Cardiac septum (tissue), 1 donor: ENCODE measurements at places on chromosomes 2 and 18.
A peak's percentile ranks its signal among the peaks of the same experiment; 100 is the strongest.

DNA sequence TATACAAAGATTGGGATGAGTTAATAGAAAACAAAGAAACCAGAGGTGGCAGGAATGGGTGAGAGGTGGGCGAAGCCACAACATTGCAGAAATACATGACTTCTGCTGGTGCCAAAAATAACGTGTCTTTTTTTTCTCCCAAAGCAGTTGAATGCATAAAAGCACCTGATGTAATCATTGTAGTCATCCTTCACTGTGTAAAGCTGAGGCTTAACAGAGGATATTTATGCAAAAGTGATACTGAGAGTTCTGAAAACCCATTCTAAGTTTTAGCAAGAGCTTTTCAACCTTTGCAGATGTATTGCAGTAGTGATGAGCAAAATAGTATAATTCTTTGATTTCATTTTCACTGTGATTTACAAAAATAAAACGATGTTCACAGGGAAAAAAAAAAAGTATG lies 173.0 kb downstream of the PTGR3 start:
- DNase-seq = no peak

DNA sequence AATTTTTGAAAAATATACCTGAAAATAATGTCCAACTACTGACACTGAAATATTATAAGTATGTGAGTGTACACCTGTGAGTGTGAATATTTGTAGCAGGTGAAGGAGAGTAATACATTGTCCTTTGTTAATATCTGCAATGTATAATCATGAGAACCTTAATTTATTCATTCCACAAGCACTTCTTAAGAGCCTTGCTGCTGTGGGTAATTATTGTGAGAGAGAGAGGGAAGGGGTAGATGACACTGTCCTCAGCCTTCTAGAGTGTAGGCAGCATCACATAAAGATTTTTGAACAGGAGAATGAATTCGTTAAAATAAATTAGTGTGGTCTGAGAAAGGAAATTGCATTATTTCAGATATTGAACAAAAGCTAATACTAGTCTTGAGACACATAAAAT lies 157.2 kb downstream of the MAP2 start:
- DNase-seq = no peak

GRCh38 chr2:7999683-8000476 lies 682.0 kb upstream of the ID2 start:
- no peak for DNase-seq

- DNase-seq = no peak
These were observed 105.4 kb downstream of the EPHA4 start for GRCh38 chr2:221466744-221467143.

DNA sequence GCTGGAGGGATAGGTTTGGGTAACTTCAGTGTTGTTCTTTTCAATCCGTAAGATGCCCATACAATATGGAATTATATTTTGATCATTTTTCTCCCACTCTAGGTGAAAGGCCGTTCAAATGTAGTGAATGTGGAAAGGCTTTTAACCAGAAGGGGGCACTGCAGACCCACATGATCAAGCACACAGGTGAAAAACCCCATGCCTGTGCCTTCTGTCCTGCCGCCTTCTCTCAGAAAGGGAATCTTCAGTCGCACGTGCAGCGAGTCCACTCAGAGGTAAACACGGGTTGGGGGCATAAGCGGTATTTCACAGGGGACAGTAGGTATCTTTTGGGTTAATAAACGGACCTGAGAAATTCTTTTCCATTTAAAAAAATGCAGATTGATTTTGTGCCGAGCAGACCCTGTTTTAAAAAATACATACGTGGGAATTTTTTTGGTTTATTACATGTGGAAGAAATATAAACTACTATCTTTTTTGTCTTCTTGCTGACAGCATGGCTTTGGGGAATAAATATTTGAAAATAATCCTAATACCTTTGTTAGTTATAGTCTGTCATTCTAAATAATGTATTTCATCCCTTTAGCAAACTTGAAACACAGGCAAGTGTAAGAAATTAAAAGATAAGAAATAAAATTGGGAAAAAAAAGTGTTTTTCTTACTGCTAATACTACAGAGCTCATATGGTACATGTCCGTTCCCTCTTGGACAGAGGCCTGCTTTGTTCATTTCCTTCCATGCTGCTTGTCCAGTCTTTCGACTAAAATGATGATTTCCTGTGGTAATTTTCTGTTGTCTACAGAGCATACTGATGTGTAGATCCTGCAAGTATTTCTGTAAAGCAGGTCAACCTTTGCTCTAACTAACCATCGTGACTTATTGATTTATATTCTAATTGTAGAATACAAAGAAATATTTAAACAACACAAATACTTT lies 53.3 kb downstream of the ZNF236 start:
- DNase-seq = no peak

- no peak for DNase-seq
These were observed 84.8 kb downstream of the OSBPL6 start for GRCh38 chr2:178279142-178279541.

- no peak for DNase-seq
These were observed 93.5 kb upstream of the MAPRE2 start for GRCh38 chr18:34947711-34948125.

GRCh38 chr18:25144820-25145219 lies 207.1 kb downstream of the ZNF521 start:
- no peak for DNase-seq

DNA sequence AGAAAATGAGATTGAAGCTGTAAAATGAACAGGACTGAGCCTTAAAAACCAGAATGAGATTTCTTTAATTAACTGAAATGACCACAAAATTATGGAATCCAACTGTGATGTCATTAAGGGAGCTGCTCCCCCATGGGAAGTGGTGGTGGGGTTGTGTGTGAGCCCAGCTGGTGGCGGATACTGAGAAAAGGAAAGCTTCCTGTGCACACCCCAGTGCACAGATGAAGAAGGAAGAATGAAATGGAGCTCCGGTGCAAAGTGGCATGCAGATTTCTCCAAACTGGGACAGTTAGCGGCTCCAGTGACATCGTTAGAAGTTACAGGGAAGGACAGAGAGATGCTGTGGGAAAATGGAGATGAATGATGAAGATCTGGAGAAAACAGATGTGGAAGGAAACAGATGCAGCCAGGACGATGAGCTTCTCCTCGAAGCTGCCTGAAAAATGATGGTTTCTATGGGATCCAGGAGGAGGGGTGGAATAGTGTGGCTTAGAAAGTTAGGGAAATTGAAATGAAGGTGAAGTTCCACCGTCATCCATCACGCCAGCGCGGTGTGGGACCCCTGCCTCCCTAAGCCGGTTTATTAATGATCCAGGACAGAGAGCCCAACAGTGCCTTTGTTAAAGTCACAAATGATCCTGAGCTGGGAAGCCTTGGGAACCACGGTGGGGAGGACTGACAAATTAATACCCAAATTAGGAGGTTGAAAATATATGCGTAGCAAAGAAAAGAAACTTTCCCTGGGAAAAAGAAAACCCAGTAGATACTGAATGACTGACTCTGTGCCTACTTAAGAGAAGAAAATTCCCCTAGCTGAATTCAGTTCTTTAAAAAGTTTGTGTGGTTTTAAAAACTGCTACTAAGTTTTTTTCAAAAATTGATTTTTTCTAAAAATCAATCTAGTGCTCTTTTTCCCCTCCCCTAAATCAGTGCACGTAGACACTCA lies 77.2 kb downstream of the TSN start:
- no peak for DNase-seq

DNA sequence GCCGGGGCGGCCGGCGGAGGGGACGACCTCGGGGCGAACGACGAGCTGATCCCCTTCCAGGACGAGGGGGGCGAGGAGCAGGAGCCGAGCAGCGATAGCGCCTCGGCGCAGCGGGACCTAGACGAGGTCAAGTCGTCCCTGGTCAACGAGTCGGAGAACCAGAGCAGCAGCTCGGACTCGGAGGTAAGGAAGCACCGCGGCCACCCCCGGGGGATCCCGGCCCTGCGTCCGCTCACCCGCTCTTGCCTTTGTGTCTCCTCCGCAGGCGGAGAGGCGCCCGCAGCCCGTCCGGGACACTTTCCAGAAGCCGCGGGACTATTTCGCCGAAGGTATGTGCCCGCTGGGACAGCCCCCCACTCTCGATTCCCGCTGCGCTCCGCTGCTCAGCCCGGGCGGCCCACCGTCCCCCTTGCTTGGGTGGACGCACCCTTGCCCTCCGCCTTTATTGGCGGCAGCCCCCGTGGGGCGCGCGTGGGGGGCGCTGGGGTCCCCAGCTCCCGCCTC lies 611 bp downstream of the TCF7L1 start:
- no peak for DNase-seq

DNA sequence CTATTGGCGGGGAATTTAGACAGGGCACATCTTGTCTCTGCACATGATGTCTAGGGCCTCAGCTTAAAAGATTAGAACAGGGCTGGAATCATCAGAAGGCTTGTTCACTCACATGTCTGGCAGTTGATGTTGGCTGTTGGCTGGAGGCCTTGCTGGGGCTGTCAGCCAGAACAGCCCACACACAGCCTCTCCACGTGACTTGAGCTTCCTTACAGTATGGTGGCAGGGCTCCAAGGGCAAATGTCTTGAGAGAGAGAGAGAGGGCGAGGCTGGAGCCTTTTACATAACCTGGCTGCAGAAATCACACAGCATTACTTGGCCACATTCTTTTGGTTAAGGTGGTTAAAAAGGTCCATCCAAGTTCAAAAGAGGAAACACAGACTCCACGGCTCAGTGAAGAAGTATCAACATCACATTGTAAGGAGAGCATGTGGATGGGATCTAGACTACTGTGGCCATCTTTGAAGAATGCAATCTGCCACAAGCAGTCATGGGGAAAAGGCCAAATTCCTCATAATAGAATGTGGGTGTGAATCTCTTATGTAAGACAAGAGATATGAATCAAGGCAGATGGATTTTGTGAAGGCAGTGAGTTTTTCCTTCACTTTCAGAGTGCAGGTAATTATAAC lies 30.4 kb downstream of the SRSF7 start:
- peak; percentile 80 for DNase-seq

GRCh38 chr2:156625360-156626170 lies 189.4 kb downstream of the GPD2 start:
- no peak for DNase-seq

- DNase-seq = no peak
These were observed 24.4 kb downstream of the CAPG start for GRCh38 chr2:85385746-85386145.

GRCh38 chr2:231385429-231385828 lies 10.1 kb upstream of the B3GNT7 start:
- no peak for DNase-seq

DNA sequence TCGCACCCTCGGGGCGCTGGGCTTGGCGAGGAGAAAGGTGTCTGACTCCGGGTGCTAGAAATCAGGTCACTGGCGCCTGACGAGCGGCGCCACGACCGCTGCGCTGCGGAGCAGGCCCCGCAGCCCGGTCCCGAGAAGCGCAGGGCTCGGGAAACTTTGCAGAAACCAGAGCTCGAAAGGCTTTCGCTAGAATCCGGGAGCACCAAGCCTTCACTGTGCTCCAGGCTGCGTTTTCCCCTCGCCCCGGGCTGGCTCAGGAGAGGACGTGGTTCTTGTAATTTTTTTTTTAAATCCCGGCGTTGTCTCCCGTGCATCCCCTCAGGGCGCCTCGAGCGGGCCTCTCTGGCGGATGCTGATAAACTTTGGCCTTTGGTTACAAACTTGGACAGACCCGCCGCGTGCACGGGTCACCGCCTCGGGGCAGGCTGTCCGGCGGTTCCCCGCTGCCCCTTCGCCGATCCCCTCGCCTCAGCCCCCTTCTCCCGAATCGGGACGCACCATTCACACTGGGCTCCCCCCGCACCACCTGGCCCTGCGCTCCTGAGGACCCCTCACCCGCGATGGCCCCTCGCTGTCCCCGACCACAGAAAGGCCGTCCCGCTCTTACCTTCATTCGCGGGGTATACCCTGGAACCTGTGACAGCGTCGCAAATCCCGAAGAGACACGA lies 419 bp downstream of the EPHA4 start:
- DNase-seq = peak; percentile 77

DNA sequence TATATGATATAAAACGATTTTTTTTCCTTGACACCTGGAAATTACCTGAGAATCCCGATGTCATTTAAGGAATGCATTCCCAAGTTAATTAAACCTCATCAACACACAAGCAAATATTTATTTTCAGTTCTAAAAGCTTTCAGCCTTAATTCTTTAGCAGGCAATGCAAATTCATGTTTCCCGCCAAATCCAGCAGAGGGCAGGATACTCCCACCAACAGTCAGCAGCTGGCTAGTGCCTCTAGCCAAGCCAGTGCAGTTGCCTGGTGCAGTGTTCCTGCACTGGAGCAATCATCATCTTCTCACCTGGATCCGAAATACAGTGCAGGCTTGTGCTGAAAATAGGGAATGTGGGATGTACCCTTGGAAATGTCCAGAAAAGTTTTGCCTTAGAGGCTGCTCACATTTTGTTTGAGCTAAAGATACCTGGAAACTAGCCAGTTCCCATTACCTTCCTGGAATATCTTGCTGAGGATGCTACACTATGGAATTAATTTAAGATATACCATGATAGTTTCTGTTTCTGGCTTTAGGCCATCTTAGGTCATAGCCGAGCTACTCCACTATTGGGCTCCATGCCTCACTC lies 48.4 kb upstream of the CYTIP start:
- no peak for DNase-seq

DNA sequence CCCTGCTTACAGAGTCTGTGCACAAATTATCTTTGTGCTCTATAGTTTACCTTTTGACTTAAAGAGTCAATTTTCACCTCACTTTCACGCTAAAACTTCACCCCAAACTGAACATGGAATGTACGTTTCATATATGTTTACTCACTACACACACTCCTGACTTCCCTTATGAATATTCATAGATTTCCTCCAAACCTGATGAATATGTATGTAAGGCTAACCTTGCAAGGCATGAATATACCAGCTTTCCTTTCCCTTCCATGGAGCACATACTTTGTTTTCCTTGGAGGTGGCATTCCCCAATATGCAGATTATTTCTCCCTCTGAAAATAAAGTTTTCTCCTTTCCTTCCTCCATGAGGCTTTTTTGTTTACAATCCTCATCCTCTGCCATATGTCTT lies 48.4 kb upstream of the GPR39 start:
- DNase-seq = no peak

- no peak for DNase-seq
These were observed 393.1 kb upstream of the SLC14A2 start for GRCh38 chr18:45222180-45222579.

DNA sequence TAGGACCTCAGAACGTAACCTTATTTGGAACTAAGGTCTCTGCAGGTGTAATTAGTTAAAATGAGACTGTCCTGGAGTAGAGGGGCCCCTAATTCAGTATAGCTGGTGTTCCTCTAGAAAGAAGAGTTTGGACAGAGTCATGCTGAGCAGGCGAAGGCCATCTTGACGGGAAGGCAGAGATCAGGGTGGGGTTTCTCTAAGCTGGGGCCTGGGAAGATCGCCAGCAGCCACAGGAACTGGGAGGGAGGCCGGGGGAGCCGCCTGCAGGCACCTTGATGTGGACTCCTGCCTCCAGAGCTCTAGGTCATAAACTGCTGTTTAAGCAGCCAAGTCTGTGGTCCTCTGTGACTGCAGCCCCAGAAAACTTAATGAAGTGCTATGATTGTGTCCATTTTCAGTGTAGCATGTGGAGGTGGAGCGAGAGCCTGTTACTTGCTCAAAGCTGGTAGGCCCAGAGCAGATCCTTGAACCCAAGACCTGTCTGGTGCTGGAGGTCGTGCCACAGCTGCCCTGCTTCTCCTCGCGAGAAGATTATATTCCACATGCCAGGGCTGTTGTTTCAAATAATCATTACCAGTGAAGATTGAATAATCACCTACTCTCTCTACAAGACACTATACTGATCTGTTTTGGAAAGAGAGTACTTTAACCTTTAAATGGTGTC lies 105.7 kb downstream of the TPO start:
- DNase-seq = peak; percentile 76
